ENCODE measurements at places on chromosomes 1 and 21.

DNA sequence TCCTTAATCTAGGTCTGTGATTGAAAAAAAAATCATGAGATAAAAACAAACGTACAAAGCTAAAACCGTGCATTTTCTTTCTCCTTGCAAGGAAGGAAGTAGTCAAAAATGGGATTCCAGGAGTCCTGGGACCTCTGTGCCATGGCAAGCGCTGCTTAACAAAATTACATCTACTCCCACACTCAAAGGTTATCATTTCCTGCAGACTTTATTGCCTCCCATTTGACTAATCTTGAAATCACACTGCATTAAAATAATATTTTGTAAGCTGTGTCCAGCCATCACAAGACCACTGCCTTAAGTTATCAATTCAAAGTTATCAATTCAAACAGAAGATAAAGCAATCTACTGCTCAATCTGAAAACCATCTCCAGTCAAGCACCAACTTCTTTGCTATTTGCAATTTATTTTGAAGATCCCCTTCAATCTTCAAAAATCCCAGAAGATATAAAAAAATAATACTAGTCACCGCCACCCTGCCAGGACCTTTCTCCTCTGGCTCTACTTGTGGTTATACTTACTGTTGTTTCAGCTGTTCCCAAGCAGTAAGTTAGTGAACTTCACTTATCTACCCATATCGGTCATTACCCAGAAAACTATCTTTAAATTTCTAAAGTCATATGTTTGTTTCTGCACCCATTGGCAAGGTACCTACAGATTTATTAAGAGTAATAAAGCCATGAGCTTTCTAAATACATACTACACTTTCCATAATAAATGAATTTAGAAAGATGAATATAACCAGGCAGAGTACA lies 38.1 kb upstream of the RAP1GAP start:
- DNase-seq, result no peak

- DNase-seq, result no peak
Observed at GRCh38 chr1:2927393-2928360, 93.6 kb upstream of the ACTRT2 start.

- DNase-seq, result no peak
Observed at GRCh38 chr1:91689641-91690481, 189.2 kb downstream of the CDC7 start.

- no peak for DNase-seq
Observed at GRCh38 chr1:178096421-178096820, 2.5 kb downstream of the RASAL2 start.

DNA sequence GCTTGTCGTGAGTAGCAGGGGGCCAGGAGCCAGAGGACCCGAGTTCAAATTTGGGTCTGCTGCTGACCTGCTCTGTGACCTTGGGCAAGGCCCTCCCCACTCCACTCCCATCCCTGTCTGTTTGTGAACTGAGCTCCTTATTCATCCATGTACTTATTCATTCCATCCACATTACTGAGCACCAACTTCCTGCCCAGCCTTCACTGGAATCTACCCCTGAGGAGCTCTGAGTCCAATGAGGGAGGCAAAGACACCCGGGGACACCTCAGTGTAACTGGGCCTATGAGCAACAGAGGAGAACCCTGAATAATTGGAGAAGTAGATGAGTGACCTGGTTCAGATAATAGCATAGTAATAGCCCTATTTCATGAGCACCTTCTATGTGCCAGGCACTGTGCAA lies 8.9 kb downstream of the BSND start:
- DNase-seq, result no peak

- DNase-seq, result no peak
Observed at GRCh38 chr1:22117851-22118250, 25.0 kb downstream of the WNT4 start.

GRCh38 chr1:235106457-235106856 lies 22.2 kb downstream of the TOMM20 start:
- no peak for DNase-seq

DNA sequence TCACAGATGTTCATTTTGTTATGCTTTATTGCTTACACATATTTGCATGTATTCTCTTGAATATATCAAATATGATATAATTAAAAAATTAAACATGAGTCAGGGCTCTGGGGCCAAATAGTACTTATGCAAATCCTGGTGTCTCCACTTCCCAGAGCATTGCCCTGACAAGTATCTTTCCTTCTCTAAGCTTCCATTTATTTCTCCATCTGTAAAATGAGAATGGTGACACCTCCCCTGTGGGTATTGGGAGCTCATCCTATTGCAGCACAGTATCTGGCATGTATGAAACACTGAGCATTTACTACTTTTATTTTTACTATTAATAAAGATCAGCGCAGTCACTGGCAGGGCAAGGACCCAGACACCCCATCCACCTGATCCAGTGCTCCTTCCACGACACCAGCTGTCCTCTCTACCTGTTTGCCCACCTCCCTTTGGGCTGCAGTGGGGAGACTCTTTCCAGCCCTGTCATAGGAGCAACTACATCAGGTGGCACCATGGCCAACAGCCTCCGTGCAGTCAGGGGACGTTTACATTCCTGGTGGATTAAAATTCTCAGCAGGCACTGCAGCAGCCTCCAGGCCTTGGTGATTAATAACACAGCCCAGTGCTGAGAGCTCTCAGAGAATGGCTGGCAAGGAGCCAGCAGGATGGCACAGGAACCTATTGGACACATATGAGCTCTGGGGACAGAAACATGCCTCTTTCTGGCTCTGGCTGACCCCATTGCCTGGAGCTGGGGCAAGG lies 113.0 kb downstream of the DMRTB1 start:
- peak; percentile 5 for DNase-seq

DNA sequence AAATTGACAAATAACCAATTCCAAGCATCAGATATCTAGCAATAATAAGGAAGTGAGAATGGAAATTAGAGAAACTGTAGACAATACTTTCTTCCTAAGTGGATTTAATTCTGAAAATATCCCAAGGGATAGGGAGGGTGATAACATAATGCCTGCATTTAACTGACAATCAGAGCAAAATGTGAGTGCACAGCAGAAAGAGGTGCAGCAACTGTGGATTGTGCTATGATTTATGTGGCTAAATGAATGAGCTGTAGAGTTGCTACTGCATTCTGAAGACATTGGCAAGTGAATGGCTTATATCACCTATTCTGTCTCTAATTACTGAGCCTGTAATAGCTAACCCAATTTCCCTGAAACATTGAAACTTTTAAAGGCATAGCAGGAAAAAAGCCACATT lies 39.0 kb downstream of the OLFM3 start:
- DNase-seq, result no peak

- DNase-seq, result no peak
Observed at GRCh38 chr1:230824919-230825721, 43.2 kb downstream of the C1orf198 start.

DNA sequence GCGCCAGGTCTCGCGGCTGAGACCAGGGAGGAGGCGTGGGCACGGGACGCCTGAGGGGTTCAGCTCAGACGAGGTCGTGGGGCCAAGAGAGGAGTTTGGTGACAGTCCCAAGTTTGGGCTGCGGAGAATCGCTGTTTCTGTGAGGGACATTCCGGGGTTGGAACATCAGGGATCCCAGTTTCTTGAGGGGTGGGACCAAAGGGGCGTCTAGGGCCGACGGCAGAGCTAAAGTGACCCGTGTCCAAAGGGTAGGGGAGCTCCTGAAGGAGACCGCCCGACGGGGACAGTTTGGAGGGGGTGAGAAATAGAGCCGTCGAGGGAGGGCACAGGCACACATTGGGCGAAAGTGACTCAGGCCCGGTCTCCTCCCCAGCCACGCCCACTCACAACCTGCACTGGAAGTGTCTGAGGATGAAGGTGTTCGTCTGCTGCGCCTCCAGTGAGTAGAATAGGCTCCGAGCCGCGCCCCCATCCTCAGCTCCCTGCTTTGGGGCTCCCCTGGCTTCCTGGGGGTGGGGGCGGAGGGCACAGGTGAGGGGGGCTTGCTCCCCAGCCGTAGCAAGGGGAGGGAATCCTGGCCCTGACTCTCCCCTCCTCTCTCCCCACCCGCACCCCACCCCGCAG lies 7.0 kb downstream of the EFNA3 start:
- no peak for DNase-seq

- DNase-seq, result no peak
Observed at GRCh38 chr1:205042911-205043806, at the start of gene CNTN2. Gene CNTN2 (plus strand): TSS chr1:205043212. CDS start chr1:205053186, 9,974 bp downstream.

- no peak for DNase-seq
Observed at GRCh38 chr1:119582801-119583200, 65.3 kb downstream of the ZNF697 start.

GRCh38 chr1:183537405-183537804 lies 52.9 kb downstream of the NCF2 start:
- DNase-seq, result no peak

GRCh38 chr1:67489643-67490042 lies 59.4 kb upstream of the SERBP1 start:
- DNase-seq, result no peak

GRCh38 chr1:63135174-63135512 lies 187.2 kb upstream of the FOXD3 start:
- no peak for DNase-seq

DNA sequence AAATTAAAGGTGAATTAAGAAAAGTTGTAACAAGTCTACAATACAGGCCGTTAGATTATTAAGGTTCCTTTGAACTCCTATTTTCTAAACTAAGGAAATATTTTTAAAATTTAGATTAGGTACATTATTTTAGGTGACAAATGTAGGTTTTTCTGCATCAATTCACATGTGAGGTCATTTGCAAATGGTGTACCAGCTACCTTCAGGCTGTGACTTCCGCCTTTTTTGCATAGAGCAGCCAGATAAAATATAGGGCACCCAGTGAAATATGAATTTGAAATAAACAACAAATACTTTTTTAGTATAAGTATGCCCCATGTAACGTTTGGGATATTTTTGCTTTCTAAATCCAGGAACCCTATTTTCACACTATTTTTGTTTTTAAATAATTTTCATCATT lies 544.0 kb downstream of the LMO4 start:
- DNase-seq, result no peak

GRCh38 chr1:175521249-175522040 lies 221.9 kb downstream of the TNR start:
- no peak for DNase-seq

GRCh38 chr21:28174701-28175100 lies 818.0 kb downstream of the LTN1 start:
- DNase-seq, result no peak

DNA sequence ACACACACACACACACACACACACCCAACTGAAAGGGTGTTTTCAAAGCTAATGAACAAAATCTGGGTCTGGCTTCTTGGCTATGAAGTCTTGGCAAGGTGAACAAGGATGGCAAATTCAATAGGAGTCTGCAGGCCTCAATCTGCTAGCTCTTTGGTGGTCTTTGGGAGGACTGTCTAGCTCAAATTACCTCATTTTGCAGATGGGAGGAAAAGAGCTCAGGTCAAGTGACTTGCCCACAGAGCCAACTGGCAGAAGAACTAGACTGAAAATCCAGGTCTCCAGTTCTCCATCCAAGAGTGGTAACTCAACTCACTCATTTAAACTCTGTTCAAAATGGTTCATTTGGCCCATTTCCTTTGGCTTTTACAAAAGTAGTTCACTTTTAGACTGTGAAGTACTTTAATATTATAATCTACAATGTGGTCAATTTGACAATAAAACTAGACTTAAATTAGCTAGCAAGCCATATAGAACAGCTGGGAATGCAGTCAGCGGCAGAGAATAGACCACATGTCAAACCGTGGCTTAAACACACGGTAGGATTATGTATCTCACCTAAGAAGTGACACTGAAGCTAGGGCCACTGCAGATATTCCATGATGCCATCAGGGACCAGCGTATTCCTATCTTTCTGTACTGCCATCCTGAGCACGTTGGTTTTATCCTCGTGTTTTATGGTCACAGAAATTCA lies 112.9 kb downstream of the APP start:
- no peak for DNase-seq

GRCh38 chr1:50084389-50084788 lies 24.3 kb upstream of the ELAVL4 start:
- DNase-seq, result no peak

GRCh38 chr1:96041470-96041869 lies 680.1 kb upstream of the PTBP2 start:
- DNase-seq, result no peak

- no peak for DNase-seq
Observed at GRCh38 chr1:67787746-67788145, 45.5 kb downstream of the GNG12 start.

DNA sequence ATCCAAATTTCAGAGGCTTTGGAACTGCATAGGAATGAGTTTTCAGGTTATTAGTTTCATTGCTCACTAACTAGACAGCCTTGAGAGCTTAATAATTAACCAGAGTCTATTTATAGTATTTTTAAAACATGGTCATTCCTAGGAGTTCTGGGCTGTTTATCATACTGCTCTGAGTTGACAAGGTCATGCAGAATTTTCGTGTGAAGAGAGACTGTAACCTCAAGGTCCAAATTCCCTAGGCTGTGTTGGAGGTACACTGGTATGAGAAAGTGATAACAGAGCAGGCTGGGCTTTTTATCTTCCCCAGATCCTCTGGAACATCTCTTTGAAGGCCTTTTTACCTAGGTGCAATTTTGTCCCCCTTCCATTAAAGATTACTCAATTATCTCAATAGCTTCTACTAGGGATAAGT lies 736.3 kb downstream of the LTN1 start:
- DNase-seq, result no peak

DNA sequence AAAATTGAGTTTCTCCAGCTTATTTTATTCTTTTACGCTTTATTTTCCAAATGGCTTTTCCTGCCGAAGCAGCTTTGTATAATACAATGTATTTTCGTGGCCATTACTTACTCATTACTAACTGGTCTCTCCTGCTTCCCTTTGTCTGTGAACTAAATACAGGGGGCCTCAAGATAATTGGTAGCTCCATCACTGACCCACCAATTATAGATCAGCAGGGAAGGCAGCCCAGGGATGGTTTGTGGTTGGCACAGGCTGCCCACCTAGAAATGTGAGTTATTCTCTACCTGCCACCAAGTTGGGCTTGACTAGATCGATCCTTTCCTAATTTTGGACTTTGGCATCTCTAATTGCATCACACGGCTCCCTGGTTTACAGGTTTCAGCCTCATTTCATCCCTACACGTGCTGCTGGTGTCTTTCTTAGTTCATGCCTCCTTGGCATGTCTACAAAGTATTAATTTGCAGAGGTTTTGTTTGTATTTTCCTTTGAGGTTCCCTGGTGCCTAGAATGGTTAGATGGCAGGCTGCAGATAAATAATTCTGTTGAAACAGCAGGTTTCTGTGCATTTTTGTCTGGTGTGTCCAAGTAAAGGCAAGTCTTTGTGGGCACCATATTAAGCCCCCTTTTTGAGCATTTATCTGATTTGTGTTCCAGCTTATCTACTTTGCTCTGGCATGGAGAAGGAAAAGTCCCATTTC lies 35.2 kb downstream of the PEX14 start:
- no peak for DNase-seq

GRCh38 chr1:19648689-19649088 lies 4.6 kb downstream of the NBL1 start:
- no peak for DNase-seq

DNA sequence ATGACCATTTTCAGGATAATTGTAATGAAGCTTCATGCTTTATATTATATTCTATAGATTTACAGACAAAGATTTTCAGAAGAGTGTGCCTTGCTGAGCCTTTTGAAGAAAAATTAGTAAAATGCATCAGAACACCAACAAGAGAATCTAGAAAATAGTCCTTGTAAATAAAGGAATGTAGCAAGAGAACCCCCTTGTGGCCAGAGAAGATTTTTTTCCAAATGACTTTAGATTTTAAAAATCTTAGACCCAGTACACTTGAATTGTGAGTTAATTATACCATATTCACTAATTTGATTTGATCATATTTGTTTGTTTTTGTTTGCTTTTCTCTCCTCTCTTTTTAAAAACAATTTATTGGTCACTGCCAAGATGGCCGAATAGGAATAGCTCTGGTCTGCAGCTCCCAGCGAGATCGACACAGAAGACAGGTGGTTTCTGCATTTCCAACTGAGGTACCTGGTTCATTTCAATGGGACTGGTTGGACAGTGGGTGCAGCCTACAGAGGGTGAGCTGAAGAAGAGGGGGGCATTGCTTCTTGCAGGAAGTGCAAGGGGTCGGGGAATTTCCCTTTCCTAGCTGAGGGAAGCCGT lies 12.8 kb upstream of the IFI44L start:
- no peak for DNase-seq

Data from NCI-H2081 treated with DMSO at 0.1 percent for 48 hours (cell line).